Activated T-cell treated with anti-CD3 and anti-CD28 coated beads, Interleukin-2, amount 50 U/mL, for 72 hours (primary cell): ENCODE measurements at places on chromosomes 7 and 10.

DNA sequence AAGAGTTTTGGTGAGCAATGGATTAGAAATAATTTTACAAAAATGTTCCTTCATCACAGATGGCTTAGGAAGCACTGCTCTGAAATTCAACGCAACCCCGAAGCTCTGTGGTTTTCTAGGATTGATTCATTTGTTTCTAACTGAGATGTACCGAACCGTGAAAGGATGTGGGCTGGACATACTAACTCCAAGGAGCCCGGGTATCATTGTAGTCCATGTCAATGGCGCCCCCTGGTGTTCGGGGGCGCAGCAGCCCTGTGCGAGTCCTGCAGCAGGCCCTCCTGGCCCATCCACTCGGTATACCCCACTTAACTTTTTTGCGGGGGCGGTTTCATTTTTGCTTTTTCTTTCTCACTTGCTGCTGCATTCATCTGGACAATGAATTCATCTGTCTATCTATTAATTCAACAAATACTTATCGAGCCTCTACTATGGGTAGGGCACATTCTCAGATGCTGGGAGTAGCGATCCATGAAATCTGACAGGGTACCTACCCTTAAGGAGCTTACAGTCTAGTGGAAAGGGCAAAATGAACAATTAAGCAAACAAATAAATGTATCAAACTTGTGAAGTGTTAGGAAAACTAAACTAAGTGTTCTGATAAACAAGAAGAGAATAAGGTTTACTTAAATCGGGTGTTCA is 25.2 kb upstream of the ITPRID1 start:
- peak; percentile 62 for DNase-seq

DNA sequence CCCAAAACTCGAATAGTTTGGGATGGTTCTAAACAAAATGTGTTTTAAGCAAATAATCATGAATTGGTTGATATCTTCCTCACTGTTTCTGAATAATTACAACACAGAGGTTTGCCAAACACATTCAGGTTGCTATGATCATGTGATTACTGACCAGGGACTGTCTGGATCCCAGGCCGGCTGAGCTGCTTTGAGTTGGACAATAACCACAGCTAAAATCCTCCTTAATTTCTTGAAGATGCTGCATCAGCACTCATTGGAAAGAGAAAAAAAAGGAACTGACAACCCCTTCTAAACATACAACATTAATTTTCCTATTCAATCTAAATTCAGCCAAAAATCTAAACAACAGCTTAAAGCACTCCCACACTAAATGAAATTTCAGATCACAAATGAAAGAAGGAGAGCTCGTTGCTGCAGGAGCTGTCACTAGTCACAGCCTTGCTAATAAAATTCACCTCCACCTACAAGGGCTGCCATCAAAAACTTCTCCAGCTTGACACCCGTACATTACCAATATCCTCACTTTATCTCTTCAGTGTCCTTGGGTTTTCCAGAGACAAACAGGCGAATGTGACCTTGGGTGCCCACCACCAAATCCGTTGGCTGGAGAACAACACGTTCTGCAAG is 560.2 kb downstream of the KCNMA1 start:
- DNase-seq, result no peak

DNA sequence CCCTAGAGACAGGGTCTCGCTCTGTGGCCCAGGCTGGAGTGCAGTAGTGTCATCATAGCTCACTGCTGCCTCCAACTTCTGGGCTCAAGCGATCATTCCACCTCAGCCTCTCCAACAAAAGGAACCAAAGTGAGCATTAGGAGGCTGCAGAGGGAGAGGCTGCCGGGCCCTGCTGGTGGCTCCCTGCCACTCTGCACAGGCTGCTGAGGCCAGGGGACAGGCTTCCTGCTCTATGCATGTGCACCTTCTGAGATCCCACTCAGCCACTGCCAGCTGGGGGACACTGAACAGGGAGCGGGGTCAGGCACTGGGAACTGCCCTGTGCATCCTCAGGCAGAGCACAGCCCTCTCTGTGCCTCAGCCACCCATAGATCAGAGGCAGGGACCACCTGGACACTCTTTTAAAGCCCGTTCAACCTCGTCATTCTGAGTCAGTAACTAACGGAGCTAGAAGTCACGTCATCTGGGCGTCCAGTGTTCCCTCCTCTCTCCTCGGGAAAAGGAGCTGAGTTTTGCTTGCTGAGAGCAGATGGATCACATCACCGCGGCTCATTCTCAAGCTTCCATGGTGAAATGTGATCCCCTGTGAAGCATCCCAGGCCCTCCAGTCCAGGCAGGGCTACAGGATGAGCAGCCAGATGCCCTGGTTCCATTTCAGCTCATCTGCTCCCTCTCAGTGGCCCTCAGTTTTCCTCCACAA is 109.6 kb downstream of the MYL10 start:
- DNase-seq, result no peak

DNA sequence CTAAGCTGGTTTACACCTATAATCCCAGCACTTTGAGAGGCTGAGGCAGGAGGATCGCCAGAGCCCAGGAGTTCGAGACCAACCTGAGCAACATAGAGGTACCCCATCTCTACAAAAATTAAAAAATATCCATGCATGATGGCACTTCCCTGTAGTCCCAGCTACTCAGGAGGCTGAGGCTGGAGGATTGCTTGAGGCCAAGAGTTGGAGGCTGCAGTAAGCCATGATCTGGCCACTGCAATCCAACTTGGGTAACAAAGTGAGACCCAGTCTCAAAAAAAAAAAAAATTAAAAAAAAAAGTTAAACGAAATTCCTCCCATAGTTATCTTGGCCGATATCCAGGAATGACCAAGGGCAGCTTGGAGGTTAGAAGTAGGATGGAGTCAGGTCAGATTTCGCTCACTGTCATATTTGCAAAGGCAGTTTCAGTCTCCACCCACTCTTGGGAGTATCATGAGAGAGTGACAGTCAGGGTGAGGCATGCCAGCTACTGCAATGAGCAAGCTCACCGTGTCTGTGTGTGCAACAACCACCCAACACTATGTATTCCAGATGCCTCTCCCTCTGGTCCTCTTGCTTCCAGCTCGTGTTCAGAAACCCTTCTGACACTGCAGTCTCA is 6.0 kb upstream of the ZDHHC4 start:
- no peak for DNase-seq
